ENCODE measurements at places on chromosomes 7 and 10. TPM values are rescaled to one million over a fixed set of nuclear protein-coding genes. Genes with fewer than 3 reads are reported as not detected.

Gene MYO1G
- 0.11 TPM for total RNA-seq

Gene AKR1C4
- total RNA-seq, result not detected

Gene OR2A42
- under 0.01 TPM for total RNA-seq

Gene MBL2
- total RNA-seq, result not detected

Gene DOCK4
- total RNA-seq, result 198 TPM

Gene CHCHD2
- 219 TPM for total RNA-seq

Gene TMEM196
- total RNA-seq, result not detected

Gene HOXA4
- 0.74 TPM for total RNA-seq

Gene IGFBP1
- 0.26 TPM for total RNA-seq

Gene SPDYE5
- total RNA-seq, result not detected

Gene HOXA5
- 13.1 TPM for total RNA-seq

Gene IFIT1
- 3.8 TPM for total RNA-seq

Gene DENND2A
- 0.04 TPM for total RNA-seq

Gene WNT16
- not detected for total RNA-seq

Gene PRPS1L1
- total RNA-seq, result not detected

Gene OR6B1
- not detected for total RNA-seq

Gene KCNIP2
- 0.25 TPM for total RNA-seq

Gene ADAM8
- total RNA-seq, result 0.46 TPM

Gene CFAP58
- total RNA-seq, result 0.46 TPM

Gene COL1A2
- total RNA-seq, result 19.1 TPM

Gene ZNF117
- total RNA-seq, result 3.4 TPM

Gene ADAMTS14
- under 0.01 TPM for total RNA-seq

Gene TAS2R5
- 0.53 TPM for total RNA-seq

Gene GPR146
- total RNA-seq, result 29.8 TPM

Gene ARHGEF35
- total RNA-seq, result 0.88 TPM

Gene TWIST1
- total RNA-seq, result 9.2 TPM

Gene INA
- total RNA-seq, result 0.13 TPM

Gene PLXDC2
- total RNA-seq, result 2.9 TPM

Gene GDF2
- not detected for total RNA-seq

Gene OPN4
- total RNA-seq, result not detected

Gene C7orf57
- 0.11 TPM for total RNA-seq

Gene GCK
- total RNA-seq, result 0.39 TPM

Gene DIP2C
- 5.1 TPM for total RNA-seq

Gene GPNMB
- 0.59 TPM for total RNA-seq

Gene NOD1
- total RNA-seq, result 14.6 TPM

Gene ANKRD1
- 1,189 TPM for total RNA-seq
